ENCODE measurements at places on chromosomes 7 and 10.

DNA sequence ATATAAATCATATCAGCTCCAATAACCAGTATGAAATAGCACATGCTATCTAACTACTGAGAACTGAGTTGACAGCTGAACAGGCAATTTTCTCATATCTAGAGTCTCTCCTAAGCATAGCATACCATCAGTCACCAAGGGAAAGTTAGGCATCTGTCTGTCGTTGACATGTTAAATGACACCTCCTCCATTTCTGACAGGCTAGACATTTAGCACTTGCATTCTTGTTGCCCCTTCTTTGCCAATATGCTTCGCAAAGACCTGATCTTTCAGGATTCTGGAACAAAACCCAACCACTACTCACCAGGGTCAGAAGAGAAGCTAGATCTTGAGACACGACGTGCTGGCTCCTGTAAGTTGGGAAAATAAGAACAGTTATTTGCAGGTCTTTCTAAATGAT lies 10.0 kb downstream of the MKI67 start:
- DNase-seq, result no peak

GRCh38 chr10:113385021-113385999 lies 167.5 kb upstream of the HABP2 start:
- peak; percentile 52 for DNase-seq

DNA sequence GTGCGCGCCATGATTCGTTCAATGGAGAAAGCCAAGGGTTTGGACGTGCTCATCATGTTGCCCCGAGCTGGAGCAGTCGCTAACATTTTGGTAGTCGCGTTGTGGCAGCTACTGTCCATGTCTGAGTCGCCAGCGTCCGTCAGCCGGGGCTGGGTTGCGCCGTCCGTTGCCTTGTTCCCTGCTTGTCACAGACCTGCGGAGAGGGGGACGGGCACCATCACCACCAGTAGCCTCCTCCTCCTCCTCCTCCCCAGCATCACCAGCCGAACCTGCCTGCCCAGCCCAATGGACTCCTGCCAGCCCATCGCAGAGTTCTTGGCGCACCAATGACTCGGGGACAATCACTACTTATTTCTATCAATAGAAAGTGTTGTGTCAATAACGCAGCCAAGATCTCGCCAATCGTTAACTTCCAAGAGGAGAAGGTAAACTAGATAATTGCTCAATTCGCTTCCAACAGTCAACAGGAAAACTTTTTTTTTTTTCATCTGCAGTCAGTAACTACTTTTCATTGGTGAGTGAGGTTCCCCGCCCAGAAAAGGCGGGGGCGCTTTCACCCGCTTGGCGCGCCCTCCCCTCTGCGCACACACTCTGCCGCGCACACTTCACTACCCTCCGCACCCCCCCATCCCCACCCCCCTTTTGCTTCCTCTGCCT lies at the start of gene FEZF1:
FEZF1 (minus strand) TSS at position 432 of the 657 bp plus-strand sequence; CDS start at position 119, 313 bp downstream.
- DNase-seq, result no peak

DNA sequence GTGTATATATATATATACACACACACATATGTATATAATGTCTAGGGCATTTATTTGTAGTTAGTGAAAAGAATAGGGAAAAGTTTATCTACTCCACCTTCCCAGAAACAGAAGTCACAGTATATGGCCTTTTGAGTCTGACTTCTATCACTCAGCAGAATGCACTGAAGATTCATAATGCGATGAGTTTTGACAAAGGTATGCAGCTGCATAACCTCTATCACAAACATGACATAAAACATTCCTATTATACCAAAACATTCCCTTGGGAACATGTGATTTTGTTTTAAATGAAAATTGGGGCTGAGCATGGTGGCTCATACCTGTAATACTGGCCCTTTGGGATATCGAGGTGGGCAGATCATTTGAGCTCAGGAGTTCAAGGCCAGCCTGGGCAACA lies 137.3 kb upstream of the EEPD1 start:
- no peak for DNase-seq
